Memory B cell (primary cell): ENCODE measurements at places on chromosomes 3 and 15.
A peak's percentile ranks its signal among the peaks of the same experiment; 100 is the strongest.

- no peak for DNase-seq
Measured at GRCh38 chr15:67690936-67691335, 134.4 kb upstream of the SKOR1 start.

- DNase-seq, result peak; percentile 57
Measured at GRCh38 chr15:98853161-98853560, 154.4 kb downstream of the PGPEP1L start.

DNA sequence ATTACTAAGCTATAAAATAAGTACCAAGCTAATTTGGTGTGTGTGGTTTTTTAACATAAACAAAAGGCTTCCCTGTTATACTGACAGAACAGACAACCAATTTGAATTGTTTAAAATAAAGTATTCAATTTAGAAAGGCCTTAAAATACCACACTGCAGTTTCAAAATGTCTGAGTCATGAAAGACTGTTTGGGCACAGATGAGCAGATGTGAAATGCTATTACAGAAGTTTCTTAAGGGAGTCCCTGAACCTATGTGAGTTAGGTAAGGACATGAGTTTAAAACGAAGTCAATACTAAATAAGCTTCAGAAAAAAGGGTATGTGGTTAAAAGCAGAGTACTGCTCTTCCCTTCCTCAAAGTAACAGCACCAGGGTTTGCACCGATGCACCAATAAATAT, 69.7 kb upstream of the SETMAR start:
- DNase-seq, result no peak

DNA sequence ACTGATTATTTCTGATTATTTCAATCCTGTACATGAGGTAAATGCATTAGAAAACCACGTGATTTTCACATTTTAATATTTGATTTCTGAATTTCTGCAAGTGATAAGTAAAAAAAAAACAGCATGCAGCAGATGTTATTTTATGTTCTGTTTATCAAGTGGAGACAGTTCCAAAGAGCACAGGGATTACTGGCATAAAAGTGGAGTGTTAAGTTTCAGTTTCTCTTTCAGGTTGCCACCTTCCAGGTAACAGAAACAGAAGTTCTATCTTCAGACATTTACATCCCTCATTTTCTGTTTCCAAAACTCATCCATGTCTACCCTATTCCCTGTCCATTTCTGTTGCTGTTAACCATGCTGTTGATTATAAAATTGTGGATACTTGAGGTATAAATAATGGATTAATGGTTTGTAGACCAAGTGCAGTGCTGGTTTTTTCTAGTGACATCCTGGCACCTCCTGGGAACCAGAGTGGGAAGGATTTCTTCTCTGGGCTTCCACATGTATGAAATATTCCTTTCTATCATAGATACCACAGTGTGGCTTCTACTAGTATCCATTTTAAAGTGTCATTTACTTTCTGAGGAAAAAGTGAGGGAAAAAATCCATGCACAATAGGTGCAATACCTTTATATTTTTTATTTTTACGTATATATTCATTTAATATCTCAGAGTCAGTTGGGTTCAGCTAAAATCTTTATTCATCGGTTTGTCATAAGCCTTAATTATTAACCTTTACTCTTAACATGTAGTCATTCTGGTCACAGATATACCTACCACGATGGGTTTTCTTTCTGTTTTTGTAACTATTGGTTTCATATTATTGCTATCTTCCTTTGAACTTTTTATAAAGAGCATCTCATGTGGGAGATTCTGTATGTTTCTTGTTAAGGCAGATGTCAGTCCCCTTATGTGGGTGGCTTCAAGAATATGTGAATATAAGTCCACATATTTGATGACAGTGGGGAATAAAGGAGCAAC, 1010.0 kb downstream of the SQOR start:
- DNase-seq, result no peak

DNA sequence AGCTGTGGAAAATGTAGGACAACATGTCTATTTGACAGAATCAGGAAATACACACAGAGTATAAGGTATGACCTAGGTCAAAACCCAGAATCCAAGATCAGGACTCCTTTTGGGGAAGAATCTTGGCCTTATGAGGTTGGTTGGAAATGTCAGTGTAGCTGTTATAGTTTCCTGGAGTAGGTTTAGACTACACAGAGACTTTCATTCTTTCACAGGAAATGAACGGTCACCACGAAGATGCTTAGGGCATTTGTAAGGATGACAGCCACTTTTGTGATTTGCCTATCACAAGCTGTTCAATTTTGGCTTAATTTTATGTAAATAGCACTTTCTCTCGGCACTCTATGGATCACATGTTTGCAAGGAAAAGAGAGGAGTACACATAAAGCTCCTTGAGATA, 18.6 kb upstream of the ZBTB20 start:
- DNase-seq, result no peak

DNA sequence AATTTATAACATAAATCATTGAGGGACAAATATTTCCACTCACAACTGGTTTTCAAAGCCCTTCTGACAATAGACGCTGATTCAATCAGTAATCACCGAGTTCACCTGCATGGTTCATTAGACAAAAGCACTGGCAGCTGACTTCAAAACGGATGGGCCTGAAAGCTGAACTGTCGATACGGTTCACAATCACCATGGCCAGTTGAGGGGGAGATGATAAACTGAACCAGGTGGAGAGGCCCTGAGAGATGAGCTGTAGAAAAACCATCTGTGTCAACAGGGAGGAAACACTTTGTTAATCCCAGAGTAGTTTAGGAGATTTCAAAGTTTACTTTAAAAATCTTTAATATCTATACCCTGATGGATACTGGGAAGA, 75.0 kb downstream of the PEX5L start:
- no peak for DNase-seq

DNA sequence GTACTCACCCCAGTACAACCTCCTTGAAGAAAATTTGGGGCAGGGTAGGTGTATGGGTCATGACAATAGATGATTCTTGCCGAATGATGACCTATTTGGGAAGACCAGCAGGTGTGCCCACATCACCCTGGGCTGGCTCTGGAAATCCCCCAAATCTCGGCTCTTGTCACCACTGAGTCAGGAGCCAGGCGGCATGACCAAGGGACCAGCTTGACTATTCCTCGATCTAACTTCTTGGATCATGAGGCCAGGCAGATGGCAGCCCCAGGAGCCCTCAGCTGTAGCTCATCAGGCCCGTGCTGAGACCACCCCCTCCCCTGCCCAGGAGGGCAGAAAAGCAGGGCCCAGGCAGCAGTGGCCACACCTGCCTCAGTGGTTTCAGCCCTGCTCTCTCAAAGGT, 9.2 kb upstream of the MUC4 start:
- DNase-seq, result no peak

- DNase-seq, result no peak
Measured at GRCh38 chr3:16262174-16262573, 2.6 kb downstream of the DPH3 start.

DNA sequence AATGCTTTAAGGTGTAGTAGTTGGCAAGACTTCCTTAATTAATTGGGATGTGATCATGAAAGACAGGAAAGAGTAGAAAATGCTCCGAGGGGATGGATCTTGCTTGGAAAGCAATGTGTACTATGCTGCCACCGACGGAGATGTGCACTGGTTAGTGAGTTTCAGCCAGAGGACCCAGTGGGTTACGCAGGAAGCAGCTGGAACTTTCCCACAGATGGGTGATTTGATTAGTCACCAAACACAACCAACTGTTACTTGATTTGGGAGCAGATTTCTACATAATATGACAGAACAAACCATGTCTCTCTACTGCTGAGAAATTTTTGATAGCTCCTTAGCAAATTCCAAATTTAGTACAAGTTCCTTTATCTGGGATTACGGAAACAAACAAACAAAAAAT, 245.4 kb upstream of the MCTP2 start:
- no peak for DNase-seq

GRCh38 chr3:81249540-81250029, 511.9 kb downstream of the GBE1 start:
- no peak for DNase-seq

GRCh38 chr3:29690686-29691353, 409.9 kb downstream of the RBMS3 start:
- DNase-seq, result no peak

DNA sequence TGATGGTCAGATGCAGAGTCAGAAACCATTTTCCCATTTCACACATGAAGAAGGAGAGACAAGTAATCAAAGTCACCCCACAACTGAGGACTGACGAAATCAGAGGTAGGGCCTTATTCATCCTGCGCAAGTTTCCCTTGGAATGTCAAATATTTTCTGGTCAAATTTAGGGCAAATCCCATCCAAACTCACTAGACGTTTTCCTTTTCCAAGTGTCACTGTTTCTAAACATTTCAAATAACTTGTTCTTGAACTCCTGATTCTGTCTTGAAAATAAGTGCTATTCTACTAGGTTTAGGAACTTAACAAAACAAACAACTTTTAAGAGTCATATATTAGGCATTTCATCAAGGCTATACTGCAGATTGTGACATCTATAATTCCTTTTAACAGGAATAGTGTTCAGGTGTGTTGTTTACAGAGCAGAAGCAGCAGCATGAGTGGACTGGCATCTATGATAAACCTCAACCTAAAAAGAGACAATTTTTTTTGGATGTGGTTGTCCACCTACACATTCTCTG, 40.7 kb downstream of the SUMF1 start:
- DNase-seq, result no peak

- no peak for DNase-seq
Measured at GRCh38 chr15:25738171-25738965, 124.8 kb downstream of the ATP10A start.

DNA sequence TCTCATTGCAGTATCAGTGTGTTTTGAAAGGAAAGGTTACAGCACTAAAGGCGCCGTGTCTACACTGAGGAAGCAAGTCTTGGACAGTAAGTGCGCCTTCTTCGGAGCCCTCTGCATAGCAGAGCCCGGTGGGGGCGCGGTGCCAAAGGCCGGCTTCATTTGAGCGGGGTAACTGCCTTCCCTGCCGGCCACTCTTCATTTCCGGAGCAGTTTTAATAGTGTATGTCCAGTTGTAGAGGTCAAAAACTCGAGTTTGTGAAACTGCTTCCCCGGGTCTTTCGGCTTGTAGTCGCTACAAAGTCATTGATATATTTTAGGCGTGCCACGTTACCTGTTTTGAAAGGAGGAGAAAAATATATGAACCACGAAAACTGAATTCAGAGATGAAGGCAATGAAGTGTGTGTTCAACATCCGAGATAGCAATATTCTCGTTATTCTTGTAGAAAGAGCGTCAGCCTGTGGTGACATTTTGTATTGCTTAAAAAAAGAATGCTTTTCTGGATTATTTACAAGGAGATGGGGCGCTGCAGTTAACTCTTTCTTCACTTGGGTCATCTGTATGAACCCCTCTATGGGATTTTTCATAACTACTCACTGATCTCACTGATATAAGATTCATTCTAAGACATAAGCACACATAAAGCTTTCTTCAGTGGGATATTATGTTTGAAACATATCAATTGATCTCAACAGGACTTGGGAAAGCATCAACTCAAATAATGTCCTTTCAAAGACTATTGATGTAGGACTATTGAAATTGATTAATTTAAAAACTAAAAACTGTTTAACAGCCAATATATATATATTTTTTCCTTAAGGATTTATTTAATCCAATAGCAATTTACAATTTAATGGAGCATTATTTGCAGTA, 3.0 kb downstream of the ALCAM start:
- DNase-seq, result no peak

DNA sequence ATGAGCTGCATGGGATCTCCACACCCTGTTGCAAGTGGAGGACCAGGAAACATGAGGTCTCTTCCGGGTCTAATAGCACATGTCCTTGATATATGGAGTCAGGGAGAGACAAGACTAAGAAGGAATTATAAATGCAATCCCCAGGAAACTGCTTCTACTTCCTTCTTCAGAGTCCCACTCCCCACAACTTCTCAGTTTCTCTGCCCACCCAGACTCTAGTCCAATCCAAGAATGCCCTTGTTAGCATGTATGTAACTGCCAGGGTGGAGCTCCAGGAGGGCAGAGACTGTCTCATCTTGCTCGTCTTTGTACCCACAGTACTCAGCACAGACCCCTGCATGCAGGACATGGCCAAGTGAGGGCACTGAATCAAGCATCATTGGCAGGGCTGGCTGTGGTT, 8.3 kb downstream of the DAPK2 start:
- DNase-seq, result no peak

- DNase-seq, result no peak
Measured at GRCh38 chr3:31230425-31231223, 302.1 kb upstream of the STT3B start.

- DNase-seq, result peak; percentile 27
Measured at GRCh38 chr3:185175370-185175987, 22.6 kb upstream of the C3orf70 start.

GRCh38 chr3:55097441-55097840, 169.6 kb upstream of the LRTM1 start:
- DNase-seq, result no peak

- no peak for DNase-seq
Measured at GRCh38 chr3:88985491-88985890, 121.9 kb upstream of the EPHA3 start.

DNA sequence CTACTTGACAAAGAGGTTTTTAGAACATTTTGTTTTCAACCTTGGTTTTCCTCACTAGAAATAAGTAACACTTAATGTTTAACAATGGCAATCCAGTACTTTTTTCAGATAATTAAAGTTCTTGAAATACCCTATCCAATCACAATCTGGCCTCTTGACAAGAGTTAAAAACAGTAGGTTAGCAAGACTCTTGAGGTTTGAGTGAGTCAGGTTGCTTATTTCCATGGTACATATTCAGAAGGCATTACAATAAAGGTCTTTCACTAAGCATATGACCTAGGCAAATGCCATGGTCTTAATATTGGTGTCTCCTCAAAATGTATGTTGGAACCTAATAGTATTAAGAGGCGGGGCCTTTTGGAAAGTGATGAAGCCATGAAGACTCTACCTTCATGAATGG, 5.6 kb downstream of the SUCNR1 start:
- DNase-seq, result no peak

- DNase-seq, result no peak
Measured at GRCh38 chr15:28178290-28178689, 79.2 kb upstream of the OCA2 start.

DNA sequence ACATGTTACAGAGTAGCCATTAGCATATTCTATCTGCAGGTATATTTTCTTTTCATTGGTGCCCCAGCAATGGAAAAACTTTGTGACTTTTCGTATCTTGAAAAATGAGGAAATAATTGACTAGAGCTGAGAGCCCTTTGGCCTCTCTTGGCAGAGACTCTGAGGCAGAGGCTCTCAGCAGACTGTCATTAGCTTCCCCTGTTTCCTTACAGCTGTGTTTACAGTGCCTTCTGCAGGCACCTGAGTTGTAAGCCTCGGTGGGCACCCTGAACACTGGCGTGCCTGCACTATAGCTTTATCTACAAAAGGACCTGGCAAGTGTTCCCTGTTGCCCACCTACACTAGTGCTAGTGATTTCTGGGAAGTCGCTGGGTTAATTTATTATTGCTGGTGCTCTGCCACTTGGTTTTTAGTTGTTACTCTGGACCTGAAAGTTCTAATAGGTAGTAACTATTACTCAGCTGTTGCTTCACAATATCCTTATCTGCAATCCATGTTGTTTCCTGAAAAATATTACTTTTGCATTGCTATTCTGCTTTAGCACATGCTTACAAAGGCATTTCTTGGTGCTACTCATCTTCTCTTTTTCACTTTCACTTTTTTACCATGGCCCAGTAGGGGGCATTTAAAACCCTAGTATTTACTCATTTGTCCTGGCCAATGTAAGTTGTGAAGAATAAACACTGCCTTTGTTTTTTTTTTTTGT, 7.8 kb upstream of the GPR171 start:
- DNase-seq, result no peak
